Activated gamma-delta T cell treated with Interleukin-2 at 50 U/mL for 16 hours (primary cell): ENCODE measurements at places on chromosomes 16 and 17.

DNA sequence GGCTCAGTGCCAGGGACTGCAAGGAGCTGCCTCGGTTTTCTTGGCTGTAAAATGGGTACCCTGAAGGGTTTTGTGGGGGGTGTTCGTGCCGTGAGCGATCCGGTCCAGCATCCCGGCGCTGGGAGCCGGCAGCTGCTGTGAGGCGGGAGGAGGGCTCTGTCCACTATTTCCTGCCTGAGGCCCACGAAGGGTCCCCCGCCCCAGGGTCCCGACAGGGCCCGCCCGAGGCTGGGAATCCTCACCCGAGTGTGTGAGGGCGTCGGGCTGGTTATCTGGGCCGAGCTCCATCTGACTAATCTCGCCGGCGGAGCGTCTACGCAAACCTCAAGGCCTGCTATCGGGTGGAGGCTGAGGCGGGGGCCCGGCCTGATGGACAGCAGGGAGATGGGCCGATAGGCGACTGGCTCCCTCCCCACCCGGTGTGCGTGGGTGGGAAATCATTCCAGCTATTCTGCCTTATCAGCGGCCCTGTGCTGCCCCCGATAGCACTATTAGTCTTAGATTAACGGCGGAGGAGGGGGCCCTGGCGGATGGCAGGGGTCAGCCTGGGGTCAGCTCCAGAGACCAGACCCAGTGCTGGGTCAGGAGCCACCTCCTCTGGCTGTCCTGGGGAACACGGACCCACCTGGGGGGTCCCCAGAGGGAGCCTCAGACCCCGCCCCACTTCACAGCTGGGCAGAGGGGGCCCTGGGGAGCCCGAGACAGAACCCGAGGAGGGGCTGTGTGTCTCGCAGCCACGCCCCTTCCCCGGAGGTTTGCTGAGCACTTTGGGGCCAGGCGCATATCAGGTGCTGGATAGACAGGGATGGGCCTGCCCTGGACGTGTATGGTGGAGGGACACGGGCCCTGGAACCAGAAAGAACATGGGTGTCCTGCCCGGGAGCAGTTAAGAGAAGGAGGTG, 44.7 kb downstream of the ZFPM1 start:
- no peak for DNase-seq

DNA sequence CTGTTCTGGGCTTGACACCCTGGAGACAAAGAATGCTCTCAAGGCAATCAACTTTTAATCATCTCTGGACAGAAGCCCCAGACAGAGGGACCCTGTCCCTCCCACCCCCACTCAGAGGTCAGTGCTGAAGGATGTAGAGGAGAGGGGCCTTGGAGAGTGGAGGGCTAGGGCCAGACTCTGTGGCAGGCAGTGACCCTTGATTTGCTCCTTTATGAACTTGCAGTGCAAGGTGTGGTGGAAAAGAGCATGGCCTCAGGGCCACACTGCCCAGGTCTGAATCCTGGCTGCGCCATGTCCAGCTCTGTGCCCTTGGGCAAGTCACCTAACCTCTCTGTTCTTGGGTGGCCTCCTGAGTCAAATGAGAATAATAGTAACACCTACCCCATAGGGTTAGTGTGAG, 134.3 kb downstream of the TMEM132E start:
- DNase-seq = no peak

GRCh38 chr16:27980919-27981700, 82.4 kb downstream of the GSG1L start:
- DNase-seq = no peak

DNA sequence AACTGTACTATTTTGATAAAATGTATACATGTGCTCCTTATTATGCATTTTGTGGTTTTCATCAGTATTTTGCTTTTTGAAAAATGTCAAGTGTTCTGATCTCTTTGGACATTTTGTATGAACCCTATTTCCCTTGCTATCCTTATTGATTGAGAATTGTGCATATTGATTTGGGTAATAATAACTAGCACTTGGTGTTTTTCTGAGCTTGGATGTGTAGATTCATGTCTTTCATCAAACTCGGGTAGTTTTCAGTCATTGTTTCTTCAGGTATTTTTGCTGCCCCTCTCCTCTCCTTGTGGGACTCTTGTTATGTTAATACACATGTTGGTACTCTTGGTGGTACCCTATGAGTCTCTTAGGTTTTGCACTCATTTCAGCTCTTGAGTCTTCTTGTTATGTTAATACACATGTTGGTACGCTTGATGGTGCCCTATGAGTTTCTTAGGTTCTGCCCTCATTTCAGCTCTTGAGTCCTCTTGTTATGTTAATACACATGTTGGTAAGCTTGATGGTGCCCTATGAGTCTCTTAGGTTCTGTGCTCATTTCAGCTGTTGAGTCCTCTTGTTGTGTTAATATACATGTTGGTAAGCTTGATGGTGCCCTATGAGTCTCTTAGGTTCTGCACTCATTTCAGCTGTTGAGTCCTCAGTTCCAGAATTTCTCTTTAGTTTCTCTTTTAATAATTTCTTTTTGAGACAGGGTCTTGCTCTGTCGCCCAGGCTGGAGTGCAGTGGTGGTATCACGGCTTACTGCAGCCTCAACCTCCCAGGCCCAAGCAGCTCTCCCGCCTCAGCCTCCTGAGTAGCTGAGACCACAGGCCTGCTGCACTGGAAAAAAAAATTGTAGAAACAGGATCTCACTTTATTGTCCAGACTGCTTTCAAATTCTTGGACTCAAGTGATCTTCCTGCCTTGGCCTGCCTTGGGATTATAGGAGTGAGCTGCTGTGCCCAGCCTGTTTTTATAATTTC, 19.3 kb downstream of the ZNF750 start:
- no peak for DNase-seq

DNA sequence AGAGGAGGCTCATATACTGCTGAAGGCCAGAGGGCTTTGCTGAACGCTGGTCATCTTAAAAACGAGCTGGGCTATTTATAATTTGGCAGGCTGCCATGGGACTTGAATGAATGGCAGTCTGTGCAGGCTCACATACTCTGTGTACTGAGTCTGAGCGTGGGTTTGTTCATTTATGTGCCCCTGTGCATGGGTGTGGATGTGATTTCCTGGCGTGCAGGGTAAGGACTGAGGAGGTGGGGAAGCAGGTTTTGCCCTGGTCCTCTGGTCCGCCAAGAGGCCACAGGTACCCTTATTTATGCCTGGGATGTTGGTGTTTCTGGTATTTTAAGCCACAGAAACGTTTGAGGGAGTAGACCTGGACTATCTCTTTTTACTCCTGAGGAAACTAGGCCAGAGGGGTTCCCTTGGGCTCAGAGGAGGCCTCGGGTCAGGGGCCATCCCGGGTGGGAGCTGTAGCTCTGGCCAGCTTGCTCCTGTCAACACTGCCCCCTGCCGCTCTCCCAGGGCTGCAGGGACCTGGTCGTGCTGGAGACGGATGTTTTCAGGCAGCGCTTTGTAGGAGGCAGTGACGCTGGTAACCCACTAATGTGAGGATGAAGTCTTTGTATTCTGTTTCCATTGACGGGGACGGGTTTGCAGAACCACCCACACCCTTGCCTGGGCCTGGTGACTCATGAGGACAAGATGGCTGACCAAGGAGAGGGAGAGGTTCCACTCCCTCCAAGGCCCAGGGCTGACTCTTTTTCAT, 184.4 kb downstream of the MSI2 start:
- DNase-seq = peak; percentile 56

DNA sequence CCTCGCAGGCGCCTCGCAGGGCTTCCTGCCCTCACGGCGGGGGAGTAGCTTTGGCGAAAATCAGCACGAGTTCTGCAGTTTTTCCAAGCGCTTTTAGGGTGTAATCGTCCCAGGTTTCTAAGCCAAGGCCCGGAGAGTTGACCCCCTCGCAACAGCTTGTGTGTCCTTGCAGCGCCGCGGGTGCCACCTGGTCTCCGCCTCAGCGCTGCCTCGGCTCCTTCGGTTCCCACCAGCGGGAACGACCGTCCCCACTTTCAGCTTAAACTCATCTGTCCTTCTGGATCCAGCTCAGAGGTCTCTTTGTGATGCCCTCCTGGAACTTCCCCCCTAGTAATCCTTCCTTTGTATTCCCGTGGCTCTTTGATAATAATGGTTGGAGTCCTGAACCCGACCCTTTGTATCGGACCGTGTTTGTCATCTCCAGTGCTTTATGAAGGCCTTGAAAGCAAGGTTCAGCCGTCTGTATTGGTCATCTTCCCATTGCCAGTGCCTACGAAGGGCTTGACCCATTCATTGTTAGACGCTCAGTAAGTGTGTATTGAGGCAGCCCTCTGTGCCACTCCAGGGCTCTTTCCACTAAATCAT, 858 bp upstream of the SMARCE1 start:
- no peak for DNase-seq

- no peak for DNase-seq
Observed at GRCh38 chr17:29595107-29595942, 2.4 kb downstream of the ANKRD13B start.

GRCh38 chr16:46426336-46426735, 194.8 kb downstream of the SHCBP1 start:
- no peak for DNase-seq

DNA sequence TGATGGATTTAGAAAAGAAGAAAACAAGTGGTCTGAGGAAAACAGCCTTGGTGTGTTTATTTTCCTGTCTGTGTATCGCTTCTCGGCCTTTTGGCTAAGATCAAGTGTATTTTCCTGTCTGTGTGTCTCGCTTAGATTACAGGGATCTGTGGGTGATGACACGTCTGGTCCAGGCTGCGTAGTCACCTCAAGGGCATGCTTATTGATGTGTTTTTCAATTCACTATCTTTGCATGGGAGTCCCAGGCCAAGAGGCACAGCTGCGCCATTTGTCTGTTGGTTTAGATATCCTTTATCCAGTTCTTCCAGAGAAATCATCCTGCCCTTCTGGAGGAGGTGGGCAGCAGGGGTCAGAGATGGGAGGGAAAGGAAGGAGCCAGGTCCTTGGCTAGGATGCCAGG, 47.1 kb upstream of the STH start:
- no peak for DNase-seq

- no peak for DNase-seq
Observed at GRCh38 chr17:45114117-45114932, 18.0 kb downstream of the PLCD3 start.

- DNase-seq = no peak
Observed at GRCh38 chr17:62780269-62780668, 27.8 kb downstream of the MARCHF10 start.

GRCh38 chr17:10776381-10776780, 27.5 kb downstream of the TMEM238L start:
- DNase-seq = no peak

DNA sequence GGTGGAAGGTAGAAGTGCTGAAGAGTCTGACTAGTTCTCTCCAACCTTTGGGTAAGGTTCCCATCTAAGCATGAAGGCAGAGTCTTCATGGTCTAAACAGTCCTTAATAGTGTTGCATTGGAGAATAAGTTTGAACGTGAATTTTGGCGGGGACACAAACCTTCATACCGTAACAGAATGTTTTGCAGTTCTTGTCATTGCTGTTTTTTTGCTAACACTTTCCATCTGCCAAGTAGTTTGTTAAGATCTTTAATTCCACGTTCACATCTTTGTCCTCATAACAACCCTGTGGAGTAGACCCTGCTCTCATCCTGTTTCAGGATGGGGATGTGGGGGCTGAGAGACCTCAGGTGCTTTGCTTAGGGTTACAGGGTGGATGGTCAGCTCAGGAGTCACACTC, 936.9 kb upstream of the EEF2KMT start:
- DNase-seq = no peak

DNA sequence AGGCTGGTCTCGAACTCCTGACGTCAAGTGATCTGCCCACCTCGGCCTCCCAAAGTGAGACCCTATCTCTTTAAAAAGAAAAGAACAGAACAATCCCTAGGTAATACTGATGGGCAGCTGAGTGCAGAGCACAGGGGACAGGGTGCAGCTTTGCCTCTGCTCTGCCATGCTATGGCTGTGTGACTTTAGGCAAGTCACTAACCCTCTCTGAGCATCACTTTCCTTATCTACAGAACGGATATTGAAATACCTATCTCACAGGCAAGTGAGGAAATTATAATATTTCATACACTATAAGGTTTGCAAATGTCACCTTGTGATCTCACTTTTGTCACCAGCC, 4.1 kb downstream of the CASKIN2 start:
- no peak for DNase-seq

DNA sequence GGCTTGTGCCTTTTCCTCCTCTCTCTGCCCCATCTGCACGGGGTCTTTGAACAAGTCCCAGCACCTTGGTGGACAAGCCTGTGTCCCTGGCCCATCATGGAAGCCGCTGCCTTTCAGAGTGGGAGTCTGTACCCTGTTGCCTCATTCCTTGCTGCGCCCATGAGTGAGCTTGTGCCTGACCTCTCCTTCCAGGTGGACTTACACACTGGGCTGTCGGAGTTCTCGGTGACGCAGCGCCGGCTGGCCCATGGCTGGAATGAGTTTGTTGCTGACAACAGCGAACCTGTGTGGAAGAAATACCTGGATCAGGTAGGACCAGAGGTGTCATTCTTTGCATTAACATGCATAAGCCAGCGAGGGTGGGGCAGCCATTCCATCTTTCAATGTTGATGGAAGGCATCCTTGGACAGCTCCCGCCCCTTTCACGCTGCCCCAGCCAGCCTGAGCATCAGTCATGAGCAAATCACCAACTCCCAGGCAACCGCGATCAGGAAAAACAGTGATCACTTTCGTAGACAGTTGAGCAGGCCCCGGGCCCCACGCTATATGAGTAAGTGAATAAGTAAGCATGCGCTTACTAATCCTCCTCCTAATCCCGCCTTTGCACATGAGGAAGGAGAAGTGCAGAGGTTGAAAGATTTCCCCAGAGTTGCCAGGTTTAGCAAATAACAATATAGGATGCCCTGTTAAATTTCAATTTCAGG, 36.8 kb downstream of the ATP2C2 start:
- DNase-seq = no peak

DNA sequence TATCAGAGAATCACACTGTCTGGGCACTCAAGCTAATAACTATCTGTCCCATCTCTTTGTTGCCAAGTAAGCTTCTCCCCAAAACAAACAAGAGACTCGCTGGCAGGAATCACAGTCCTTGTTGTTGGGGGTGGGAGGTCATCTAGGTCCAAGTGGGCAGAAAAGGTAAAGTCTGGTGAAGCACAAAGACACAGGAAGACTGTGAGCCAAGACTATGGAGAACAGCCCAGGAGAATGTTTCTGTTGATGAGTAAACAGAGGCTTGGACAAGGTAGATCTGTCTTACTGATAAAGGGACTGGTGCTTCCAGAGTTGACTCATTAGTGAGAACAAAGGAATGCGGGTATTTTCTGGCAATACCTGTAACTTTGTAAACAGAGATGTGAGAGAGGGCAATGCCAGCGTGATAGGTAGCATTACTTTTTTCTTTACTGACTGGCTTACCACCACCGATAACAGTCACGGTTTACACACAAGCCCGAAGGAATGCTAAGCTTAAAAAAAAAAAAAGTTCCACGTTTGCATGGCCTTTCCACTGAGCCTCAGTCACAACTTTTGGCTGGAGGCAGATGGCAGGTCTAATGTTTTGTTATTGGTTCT, 11.5 kb upstream of the MMD start:
- no peak for DNase-seq

GRCh38 chr17:8695241-8695640, 49.4 kb downstream of the CCDC42 start:
- no peak for DNase-seq

GRCh38 chr17:57874434-57875289, 24.8 kb upstream of the MRPS23 start:
- no peak for DNase-seq

- no peak for DNase-seq
Observed at GRCh38 chr16:75774197-75774596, 47.9 kb upstream of the CPHXL start.
